CD8-positive, alpha-beta memory T cell (primary cell): ENCODE measurements at places on chromosomes 12 and 14. TPM values are rescaled to one million over a fixed set of nuclear protein-coding genes. Genes with fewer than 3 reads are reported as not detected.
A peak's percentile ranks its signal among the peaks of the same experiment; 100 is the strongest.

GRCh38 chr12:111450676-111451075 lies 45.0 kb downstream of the SH2B3 start:
- peaks cover 36% of the 10 kb centered on the region for H3K36me3 ChIP-seq
- H3K27ac ChIP-seq, result no peak overlapping the region
- no peak for DNase-seq
- H3K27me3 ChIP-seq, result no peaks in the 10 kb centered on the region
- no peak overlapping the region for H3K4me3 ChIP-seq

The DAO gene
- not detected for total RNA-seq

DNA sequence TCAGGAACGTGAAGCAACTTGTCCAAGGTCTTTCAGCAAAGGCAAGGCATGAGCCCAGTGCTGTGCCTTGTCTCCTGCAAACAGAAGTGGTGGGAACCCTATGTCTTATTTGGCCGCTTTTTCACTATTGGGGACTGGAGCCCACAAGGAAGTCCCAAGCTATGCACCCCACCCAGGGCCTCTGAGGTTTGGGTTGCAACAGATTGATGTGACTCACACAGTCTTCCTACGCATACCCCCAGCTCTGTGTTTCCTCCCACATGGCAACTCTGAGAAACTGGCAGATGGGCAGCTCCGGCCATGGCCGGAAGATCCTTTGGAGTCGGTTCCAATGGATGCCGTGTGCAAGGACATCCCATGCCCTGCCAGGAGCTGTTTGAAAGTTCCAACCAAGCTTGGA lies 28.3 kb upstream of the CMKLR1 start:
- no peak overlapping the region for H3K4me3 ChIP-seq
- H3K4me1 ChIP-seq, result no peaks in the 10 kb centered on the region
- H3K27me3 ChIP-seq, result no peaks in the 10 kb centered on the region
- H3K27ac ChIP-seq, result no peak overlapping the region
- DNase-seq, result no peak
- H3K36me3 ChIP-seq, result no peaks in the 10 kb centered on the region

GRCh38 chr12:31586728-31587127 lies 4.2 kb downstream of the DENND5B start:
- peaks cover 11% of the 10 kb centered on the region for H3K27me3 ChIP-seq
- DNase-seq, result no peak
- H3K27ac ChIP-seq, result no peak overlapping the region
- H3K4me1 ChIP-seq, result peaks cover 6% of the 10 kb centered on the region
- H3K36me3 ChIP-seq, result no peaks in the 10 kb centered on the region
- no peak overlapping the region for H3K4me3 ChIP-seq

The PKP2 gene
- total RNA-seq, result 0.40 TPM

DNA sequence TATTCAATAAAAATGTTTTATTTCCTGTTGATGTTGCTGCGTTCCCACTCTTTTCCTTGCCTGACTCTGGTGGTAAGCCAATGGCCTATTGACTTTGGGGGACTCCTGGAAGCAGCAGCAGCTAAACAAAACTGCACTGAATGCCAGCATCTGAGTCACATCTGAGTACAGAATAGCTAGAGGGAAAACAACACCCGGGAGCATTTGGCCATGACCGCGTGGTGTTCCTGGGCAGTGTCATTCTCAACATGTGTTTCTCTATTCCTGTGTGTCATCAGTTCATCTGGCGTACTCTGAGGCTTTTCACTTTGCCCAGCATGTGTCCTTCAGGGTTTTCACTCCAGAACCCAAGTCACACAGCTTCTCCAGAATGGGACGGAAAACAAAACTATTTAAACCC lies 238.8 kb downstream of the PAWR start:
- H3K27ac ChIP-seq, result no peak overlapping the region
- no peaks in the 10 kb centered on the region for H3K4me1 ChIP-seq

- no peak for DNase-seq
- H3K4me1 ChIP-seq, result peaks cover 39% of the 10 kb centered on the region
- no peak overlapping the region for H3K27ac ChIP-seq
These were observed 40.6 kb downstream of the LTBP2 start for GRCh38 chr14:74571441-74571841.

GRCh38 chr14:104682107-104682593 lies 7.3 kb upstream of the INF2 start:
- H3K4me3 ChIP-seq, result no peak overlapping the region
- no peak for DNase-seq
- peaks cover 29% of the 10 kb centered on the region for H3K4me1 ChIP-seq

GRCh38 chr14:72557671-72558070 lies 336.2 kb downstream of the DPF3 start:
- no peaks in the 10 kb centered on the region for H3K4me1 ChIP-seq
- DNase-seq, result no peak
- H3K27ac ChIP-seq, result no peak overlapping the region
- H3K4me3 ChIP-seq, result no peak overlapping the region
- peaks cover 4% of the 10 kb centered on the region for H3K27me3 ChIP-seq

DNA sequence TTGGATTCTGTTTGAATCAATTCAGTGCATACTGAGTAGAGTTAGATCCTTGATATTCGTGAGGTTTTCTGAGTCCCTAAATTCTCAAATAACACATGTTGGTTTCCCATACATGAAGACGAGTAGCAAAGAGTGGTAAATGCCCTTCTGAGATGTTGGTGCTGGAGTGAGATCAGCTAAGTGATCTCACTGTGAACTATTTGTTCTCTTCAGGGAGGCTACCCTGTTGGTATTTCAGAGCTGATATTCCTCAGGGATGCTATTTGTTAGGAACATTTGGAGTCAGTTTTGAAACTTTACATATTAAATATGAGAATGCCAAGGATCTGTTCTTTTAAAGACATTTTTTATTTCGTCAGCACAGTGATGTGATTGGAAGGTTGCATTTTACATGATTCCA lies 54.7 kb downstream of the SUSD6 start:
- no peak overlapping the region for H3K27ac ChIP-seq
- H3K27me3 ChIP-seq, result no peaks in the 10 kb centered on the region
- H3K4me1 ChIP-seq, result peaks cover 34% of the 10 kb centered on the region
- no peak for DNase-seq
- no peak overlapping the region for H3K4me3 ChIP-seq

DNA sequence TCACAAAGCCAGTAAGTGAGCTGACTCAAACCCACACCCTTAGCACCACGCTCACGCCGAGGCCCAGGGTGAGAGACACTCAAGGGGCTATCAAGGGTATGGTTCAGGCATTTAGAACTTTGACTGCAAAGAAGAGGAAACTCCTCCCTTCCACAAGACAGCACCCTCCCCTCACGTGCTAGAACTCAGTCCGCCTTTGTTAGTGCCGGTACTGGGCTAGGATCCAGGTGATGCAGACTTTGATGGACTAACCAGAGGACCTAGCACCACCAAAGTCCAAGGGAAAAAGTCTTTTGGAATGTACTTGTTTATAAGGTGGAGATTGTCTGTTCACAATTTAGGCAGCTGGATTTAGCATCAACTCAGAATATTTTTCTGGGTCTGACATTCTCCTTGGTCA lies 33.7 kb downstream of the VWF start:
- H3K27ac ChIP-seq, result no peak overlapping the region
- no peak overlapping the region for H3K4me3 ChIP-seq
- no peaks in the 10 kb centered on the region for H3K27me3 ChIP-seq
- DNase-seq, result no peak
- no peaks in the 10 kb centered on the region for H3K4me1 ChIP-seq

DNA sequence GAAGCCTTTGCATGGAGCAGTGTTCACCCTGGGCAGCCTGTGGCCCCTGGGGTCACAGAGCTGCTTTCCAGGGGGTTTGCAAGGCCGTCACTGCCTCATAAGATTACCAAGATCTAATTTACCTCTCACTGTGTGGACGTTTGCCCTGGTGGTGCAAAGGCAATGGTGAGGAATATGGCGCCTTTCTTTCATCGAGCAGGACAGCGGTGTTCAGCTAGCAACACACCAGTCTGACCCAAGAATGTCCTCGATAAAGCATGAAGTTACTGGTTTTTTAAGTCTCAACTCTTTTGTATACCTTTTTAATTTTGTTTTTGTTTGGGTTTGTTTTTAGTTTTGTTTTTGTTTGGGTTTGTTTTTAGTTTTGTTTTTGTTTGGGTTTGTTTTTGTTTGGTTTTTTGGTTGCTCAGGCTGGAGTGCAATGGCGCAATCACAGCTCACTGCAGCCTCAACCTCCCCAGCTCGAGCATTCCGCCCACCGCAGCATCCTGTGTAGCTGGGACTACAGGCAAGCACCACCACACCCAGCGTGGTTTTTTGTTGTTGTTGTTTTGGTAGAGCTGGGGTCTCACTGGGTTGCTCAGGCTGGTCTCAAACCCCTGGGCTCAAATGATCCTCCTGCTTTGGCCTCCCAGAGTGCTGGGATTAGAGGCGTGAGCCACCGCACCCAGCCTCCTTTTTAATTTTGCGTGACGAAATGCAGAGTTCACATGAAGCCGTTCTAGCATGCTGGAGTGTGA lies 57.9 kb downstream of the PPP2R5C start:
- H3K4me1 ChIP-seq, result peaks cover 79% of the 10 kb centered on the region
- DNase-seq, result peak; percentile 82
- peak overlapping the region; percentile 48 for H3K4me3 ChIP-seq
- no peaks in the 10 kb centered on the region for H3K27me3 ChIP-seq
- peak overlapping the region; percentile 96 for H3K27ac ChIP-seq

DNA sequence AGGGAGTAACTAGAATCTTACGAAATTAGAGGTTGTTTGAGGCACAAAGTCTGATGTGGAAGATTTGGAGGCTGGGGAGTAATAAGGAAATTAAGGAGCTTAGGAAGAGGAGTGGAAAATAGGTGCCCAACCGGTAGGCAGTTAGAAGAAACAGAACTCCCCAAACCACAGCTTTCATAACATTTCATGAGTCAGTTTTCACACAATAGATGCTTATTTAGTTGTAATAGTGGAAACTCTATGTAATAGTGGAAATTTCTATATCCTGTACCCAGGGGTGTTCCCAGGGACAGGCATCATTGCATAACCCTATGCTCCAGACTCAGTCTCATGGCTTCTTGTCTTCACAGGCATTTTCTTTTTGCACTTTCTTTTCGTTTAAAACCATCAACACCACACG lies 8.3 kb downstream of the C3AR1 start:
- H3K27ac ChIP-seq, result no peak overlapping the region
- peaks cover 19% of the 10 kb centered on the region for H3K36me3 ChIP-seq
- no peak overlapping the region for H3K4me3 ChIP-seq
- DNase-seq, result no peak

- H3K4me3 ChIP-seq, result no peak overlapping the region
- H3K36me3 ChIP-seq, result no peaks in the 10 kb centered on the region
- no peaks in the 10 kb centered on the region for H3K27me3 ChIP-seq
- no peak for DNase-seq
- H3K4me1 ChIP-seq, result no peaks in the 10 kb centered on the region
These were observed 70.7 kb downstream of the NOVA1 start for GRCh38 chr14:26527095-26527494.

GRCh38 chr14:74510959-74511409 lies 17.4 kb downstream of the ISCA2 start:
- H3K36me3 ChIP-seq, result no peaks in the 10 kb centered on the region
- H3K27ac ChIP-seq, result no peak overlapping the region
- no peaks in the 10 kb centered on the region for H3K4me1 ChIP-seq
- H3K4me3 ChIP-seq, result no peak overlapping the region
- H3K27me3 ChIP-seq, result peaks cover 2% of the 10 kb centered on the region

DNA sequence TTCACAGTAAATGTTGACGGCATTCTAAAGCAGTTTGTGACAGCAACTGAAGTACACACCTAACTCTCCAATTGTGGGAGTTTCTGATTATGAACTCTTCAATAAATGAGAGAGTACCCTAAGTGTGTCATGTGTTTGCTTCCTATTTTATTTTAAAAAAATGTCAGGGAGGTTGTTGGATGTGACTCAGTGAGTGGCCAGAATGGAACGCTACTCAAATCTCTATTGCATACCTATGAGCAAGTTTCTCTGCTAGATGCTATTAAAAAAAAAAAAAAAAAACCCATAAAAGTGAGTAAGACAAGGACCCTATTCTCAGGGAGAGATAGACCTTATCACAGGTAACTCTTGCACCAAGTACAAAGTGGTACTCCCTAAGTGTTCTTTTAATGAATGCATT lies 256.6 kb downstream of the BTG1 start:
- H3K36me3 ChIP-seq, result no peaks in the 10 kb centered on the region
- H3K27me3 ChIP-seq, result no peaks in the 10 kb centered on the region
- H3K27ac ChIP-seq, result no peak overlapping the region
- H3K4me3 ChIP-seq, result no peak overlapping the region
- DNase-seq, result no peak

GRCh38 chr14:58861586-58861985 lies 223.8 kb downstream of the DACT1 start:
- no peaks in the 10 kb centered on the region for H3K27me3 ChIP-seq
- DNase-seq, result no peak
- H3K4me3 ChIP-seq, result no peak overlapping the region
- H3K4me1 ChIP-seq, result no peaks in the 10 kb centered on the region
- no peaks in the 10 kb centered on the region for H3K36me3 ChIP-seq

GRCh38 chr12:60106214-60106613 lies 510.4 kb downstream of the SLC16A7 start:
- no peaks in the 10 kb centered on the region for H3K36me3 ChIP-seq
- no peaks in the 10 kb centered on the region for H3K4me1 ChIP-seq
- H3K27ac ChIP-seq, result no peak overlapping the region
- H3K4me3 ChIP-seq, result no peak overlapping the region

The NID2 gene
- not detected for total RNA-seq

DNA sequence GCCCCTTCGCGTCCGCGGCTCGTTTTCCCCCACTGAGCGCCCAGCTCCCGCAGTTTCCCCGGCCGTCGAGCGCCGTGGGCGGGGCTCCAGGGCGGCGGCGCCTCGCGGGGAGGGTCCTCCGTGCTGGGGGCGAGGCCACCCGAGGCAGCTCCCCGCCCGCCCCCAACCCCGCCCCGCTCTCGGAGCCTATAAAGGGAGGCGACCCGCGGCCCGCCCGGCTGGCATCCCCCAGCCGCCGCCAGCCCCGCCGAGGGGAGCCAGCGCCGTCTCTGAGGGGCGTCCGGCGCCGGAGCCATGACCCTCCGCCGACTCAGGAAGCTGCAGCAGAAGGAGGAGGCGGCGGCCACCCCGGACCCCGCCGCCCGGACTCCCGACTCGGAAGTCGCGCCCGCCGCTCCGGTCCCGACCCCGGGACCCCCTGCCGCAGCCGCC lies at the start of gene TAMALIN:
Gene TAMALIN, plus strand, starts transcription at position 221 of the 432 bp plus-strand sequence. Its CDS starts 74 bp downstream, at position 295.
- H3K27ac ChIP-seq, result peak within 1 kb of the TSS; percentile 67
- H3K4me3 ChIP-seq, result peak within 1 kb of the TSS; percentile 71
- peaks cover 19% of the 10 kb centered on the region for H3K4me1 ChIP-seq
- no peaks in the 10 kb centered on the region for H3K27me3 ChIP-seq

- no peaks in the 10 kb centered on the region for H3K36me3 ChIP-seq
- no peak for DNase-seq
- no peaks in the 10 kb centered on the region for H3K4me1 ChIP-seq
- no peak overlapping the region for H3K27ac ChIP-seq
- no peaks in the 10 kb centered on the region for H3K27me3 ChIP-seq
These were observed 192.9 kb upstream of the ALG10B start for GRCh38 chr12:38123566-38124246.
